Activated T-helper 9 cell treated with anti-CD3 and anti-CD28 coated beads, Interleukin-2, amount 50 U/mL, for 16 hours (primary cell): ENCODE measurements at places on chromosomes 5 and 9.

- no peak for DNase-seq
Observed at GRCh38 chr9:79408617-79409016, 163.1 kb upstream of the TLE4 start.

- DNase-seq, result no peak
Observed at GRCh38 chr9:116566677-116567488, 120.2 kb upstream of the TRIM32 start.

DNA sequence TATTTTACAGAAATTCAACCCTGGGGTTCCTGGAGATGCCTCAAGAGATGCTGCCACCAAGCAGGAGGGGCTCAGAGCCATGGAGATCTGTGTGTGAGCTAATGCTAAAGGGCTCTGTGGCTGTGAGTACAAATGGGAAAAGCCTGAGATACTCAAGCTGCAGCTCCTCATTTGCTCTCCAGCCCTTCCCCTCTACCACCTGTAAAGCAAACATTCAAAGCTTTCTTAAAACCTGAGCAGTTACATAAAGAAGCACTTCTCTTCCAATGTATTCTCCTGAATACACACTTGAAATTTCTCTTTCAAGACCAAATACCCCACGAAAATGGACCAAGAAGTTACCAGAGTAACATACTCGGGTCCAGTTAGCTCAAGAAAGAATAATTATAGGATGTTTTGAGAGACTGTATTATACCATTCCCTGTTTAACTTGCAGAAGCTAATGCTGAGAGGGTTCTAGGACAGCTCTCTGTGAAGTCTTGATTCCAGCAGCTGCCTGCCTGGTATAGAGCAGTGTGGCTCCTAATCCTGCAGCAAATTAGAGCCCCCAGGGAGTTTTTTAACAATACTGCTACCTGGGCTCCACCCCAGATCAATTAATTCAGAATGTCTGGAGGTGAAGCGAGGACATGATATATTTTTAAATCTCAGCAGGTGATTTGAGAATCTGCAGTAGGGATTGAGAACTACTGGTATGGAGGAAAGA lies 21.1 kb downstream of the RGS7BP start:
- no peak for DNase-seq

DNA sequence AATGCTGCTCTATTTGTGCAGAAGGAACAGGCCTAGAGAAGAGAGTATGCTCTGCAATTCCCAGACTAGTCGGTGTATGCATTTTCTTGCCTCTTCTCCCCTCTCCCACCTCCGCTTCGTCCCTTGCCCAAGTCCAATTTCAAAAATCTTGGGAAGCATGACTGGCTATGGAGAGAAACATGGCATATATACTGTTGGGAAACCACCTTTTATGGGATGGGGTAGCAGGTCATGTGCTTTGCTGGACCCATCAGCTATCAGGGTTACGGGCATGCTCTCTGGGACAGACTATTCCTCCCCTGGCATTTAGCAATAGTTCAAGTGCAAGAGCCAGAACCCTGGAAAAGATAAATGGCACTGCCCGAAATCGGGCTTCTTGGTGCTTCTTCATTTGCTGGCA lies 12.0 kb downstream of the ISL1 start:
- DNase-seq, result no peak

DNA sequence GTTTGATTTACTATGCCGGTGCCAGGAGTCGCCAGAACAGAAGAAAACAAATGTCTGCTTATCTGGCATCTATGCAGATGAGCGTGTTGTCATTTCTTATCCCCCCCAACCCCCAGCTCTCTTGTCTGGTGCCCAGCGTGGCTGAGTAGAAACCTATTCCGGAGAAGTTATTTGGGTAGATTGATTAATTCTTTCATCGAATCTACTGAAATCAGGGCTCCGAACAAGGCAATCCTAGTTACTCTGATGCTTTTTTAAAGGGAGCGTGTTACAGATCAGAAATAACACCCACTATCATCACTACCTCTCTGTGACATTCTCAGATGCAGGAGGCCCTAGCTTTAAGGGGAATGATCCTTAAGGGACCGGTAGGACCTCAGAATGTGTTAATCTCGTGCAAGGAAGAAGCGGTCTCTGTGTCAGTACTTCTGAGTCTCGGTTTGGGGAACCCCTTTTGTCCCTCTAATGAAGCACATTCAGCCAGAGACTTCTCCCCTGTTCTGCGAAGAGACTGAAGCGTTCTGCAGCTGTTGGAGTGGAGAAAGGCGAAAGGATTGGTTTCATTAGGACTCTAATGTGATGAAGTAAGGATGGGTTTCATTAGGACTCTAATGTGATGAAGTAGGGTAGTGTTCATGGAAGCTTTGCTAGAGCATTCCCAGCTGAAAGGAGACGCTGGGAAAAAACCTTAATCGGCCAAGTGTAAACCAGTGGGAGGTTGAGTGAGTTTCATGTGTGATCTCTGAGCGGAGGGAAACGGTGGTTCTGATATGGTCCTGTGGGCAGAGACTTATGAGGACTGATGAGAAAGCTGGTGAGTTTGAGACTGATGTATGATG lies 1.5 kb downstream of the PIP5K1B start:
- no peak for DNase-seq

DNA sequence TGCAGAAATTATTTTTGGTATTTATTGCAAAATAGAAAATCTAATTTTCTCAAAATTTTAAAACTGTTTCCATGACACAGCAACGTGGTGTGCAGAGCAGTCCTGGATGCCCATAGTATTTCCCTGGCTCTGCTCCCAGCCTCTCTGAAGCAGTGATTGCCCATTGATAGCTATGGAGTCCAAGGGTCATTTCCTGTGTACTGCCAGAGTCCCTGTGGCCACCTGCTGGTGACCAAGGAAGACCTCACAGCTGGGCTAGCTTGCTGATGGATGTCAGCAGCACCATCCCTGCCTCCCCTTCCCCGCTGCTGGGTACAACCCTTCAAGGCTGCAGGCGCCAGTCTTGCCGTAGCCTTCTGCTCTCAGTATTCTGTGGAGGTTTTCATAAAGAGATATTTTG lies 184.1 kb downstream of the DIRAS2 start:
- DNase-seq, result no peak

- no peak for DNase-seq
Observed at GRCh38 chr5:19987612-19988361, at the start of gene CDH18. Gene CDH18 (minus strand): TSS chr5:19988200. CDS start chr5:19838986, 149,214 bp downstream.

DNA sequence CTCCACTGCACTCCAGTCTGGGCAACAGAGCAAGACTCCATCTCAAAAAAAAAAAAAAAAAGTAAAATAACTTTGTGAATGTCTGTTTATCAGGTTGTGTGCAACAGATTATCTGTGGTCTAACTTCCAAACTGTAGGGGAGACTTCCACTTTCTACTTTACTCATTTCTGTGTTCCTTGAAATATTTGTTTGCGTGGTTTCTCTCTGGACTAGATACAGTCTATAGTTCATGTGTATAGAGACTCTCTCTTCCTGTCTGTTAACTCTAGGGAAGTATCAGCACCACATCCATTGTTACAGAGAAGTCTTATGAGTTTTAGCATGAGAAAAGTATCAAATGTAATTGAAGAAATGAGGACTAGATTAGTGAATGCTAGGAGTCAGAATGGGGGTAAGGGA lies 168.3 kb downstream of the LPAR1 start:
- no peak for DNase-seq

- peak; percentile 4 for DNase-seq
Observed at GRCh38 chr5:95731571-95732554, 727 bp downstream of the RHOBTB3 start.

DNA sequence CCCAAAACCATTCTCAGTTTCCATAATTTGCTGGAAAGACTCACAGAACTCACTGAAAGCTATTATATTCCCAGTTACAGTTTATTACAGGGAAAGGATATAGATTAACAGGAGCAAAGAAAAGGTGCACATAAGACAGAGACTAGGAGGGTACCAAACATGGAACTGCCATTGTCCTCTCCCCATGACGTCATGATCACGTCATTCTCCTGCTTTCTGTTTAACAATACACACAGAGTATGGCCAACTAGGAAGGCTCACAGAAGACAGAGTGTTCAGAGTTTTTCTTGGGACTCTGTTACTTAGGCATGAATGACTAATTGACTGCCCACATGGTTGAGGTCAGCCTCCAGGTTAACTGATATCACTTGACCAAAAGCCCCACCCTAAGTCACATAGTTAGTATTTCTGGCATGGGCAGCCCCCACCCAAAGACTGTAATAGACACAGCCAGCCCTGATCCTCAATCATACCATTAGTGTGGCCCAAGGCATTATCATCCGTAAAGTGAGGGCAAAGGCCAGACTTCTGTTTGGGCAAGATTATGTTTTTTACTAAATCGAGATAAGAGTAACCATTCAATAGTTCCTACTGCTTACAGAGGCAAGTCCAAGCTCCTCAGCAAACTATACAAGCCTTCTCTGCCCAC lies 353.5 kb upstream of the POU5F2 start:
- DNase-seq, result no peak

DNA sequence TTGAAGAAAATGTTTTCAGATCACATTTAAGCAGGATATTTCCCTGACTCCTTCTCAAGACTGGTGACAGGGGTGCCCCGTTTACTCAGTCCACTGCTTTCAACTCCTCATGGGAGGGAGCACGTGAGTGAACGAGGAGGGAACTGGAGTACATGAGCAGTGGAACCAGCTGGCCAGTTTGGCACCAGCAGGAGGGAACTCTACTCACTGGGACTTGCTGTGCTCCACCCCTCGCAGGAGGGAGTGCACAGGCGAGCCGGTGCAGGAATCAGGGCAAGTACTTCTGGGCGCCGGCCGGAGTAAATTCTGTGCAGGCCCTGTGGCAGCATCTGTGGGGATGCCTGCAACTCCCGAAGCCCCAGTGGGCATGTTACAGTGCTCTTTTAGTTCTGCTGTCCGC lies 1941.1 kb upstream of the C9orf72 start:
- no peak for DNase-seq

DNA sequence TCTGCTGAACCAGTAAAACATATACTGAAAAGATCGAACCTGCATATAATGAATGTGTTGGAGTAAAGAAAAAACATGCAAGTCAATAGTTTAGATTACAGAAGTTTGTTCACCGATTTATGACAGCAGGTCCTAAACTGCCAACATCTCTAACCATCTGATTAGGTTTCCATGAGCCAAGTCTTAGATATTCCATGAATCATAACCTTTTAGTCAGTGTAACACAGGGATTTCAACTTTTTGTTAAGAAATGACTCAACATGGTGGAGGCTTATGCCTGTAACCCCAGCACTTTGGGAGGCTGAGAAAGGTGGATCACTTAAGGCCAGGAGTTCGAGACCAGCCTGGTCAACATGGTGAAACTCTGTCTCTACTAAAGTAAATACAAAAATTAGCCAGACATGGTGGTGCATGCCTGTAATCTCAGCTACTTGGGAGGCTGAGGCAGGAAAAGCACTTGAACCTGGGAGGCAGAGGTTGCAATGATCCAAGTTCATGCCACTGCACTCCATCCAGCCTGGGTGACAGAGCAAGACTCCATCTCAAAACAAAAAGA lies 38.7 kb downstream of the APC start:
- DNase-seq, result no peak

DNA sequence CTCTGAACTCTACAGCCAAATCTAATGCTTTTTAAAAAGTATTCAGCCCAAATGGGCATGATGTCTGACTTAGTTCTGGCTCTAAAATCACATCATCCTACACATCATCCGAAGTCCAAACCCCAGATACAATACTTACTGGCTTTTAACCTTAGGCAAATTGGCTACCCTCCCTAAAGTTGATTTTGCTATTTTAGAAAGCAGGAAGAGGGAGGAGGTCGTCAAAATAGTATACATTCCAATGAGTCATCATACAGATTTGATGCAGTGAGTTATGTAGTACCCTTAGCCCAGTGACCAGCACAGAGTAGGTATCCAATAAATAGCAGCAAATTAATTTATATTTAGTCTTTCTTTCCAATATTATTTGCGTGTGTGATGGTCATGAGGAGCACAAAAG lies 582.0 kb upstream of the TUSC1 start:
- DNase-seq, result no peak

DNA sequence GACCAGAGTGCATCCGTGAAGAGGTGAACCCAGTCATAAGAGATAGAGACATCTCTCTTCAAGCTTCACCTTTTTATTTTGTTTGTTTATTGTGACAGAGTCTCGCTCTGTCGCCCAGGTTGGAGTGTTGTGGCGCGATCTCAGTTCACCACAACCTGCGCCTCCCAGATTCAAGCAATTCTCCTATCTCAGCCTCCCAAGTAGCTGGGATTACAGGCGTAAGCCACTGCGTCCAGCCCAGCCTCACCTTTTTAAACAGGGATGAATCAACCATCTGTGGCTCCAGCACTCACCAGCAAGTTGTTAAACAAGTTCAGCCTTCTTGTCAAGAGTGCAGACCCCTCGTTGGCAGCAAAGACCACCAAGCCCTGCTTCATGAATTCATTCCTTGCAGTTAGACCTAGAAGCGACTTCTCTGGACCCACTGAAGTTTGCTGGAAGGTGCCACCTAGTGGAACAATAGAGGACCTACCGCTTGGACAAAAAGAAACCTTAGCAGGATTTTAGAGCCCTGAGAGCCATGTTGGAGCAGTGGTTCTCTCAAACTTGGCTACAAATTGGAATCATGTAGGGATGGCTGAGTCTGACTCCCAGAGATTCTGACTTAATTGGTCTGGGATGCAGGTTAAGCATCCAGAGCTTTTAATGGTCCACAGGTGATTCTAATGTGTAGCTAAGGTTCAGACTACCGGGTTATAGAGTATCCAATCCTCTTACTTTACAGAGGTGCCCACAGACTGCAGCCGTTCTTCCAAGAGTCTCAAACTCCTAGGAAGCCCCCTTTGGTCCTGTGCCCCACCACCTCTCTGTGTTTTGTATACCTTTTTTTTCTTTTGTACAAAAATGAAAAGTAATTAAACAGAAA lies 10.5 kb upstream of the GALNT10 start:
- DNase-seq, result no peak

DNA sequence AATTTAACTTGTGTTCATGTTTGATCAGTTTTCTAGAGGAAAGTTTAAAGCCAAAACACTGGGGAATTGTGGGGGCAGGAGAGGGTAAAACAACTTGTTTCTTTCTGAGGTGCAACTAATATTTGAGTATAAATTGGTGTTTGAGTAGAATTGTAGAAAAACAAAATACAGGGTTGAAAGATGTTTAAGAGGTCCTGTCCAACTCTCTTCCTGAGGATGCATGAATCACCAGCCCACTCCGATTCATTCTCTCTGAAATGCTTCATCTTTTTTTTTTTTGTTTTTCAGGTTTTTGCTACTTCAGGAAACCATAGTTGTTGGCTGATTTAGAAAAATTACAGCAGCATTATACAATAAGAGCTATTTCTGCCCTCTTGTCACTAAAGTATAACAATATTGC lies 42.4 kb upstream of the TMC1 start:
- DNase-seq, result no peak
